ENCODE measurements at places on chromosomes 12 and 14. TPM values are rescaled to one million over a fixed set of nuclear protein-coding genes. Genes with fewer than 3 reads are reported as not detected.

DNA sequence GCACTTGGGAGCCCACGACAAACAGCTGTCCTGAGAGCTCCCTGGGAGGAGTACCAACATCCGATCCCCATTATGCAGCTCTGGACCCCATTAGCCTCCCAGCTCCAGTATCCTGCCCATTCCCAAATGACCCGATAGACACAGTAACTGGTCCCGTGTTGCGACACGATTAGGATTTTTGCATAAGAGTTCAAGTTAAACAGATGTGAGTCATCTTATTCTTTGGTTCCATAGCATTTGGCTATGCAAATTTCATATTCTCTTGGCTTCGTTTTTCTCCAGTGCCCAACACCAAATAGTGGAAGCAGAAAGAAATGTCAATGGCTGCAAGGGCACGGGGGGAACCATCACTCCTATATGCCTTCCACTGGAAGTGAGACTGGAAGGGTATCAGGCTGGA, 43.0 kb upstream of the LRRC10 start:
- no peaks in the 10 kb centered on the region for H3K36me3 ChIP-seq
- H3K27me3 ChIP-seq, result peaks cover 12% of the 10 kb centered on the region
- H3K27ac ChIP-seq, result no peak overlapping the region
- DNase-seq, result no peak

DNA sequence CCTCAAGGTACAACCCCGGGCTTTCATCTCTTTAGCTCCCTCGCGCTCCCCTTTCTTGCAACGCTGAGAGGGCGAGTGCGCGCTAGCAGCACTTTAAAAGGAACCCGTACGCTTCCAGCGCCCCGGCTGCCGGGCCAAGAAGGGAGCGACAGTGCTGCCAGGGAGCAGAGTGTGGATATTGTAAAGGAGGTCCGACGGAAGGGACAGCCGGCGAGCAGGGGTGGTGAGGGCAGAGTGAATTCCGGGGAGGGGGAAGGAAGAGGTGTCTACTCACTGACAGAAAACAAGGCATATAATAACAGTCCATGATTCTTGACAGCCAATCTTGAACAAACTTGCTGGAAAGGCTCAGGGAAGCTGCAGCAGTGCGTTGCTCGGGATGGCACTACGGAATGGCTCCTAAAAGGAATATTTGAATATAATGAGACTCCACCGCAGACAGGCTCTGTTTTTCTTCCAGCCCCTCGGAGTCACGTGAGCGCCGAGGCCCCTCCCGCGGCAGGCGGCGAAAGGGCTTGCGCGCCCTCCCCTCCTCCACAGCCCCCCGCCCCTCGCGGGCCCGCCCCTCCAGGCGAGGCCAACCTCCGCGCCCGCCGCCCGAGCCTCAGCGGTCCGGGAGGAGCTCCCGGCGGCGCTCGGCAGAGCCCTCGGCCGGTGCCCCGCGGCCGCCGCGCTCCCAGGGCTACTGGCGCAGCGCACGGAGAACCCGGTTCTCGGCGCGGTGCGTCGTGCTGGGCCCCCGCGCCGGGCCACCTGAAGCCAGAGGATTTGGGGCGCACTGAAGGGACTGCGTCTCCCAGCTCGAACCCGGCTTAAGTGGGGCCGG, 3.4 kb downstream of the BMP4 start:
- H3K36me3 ChIP-seq, result no peaks in the 10 kb centered on the region
- DNase-seq, result no peak
- H3K4me1 ChIP-seq, result peaks cover 33% of the 10 kb centered on the region
- no peak overlapping the region for H3K27ac ChIP-seq
- H3K27me3 ChIP-seq, result peaks cover 47% of the 10 kb centered on the region

GRCh38 chr12:65106948-65107347, 14.2 kb downstream of the WIF1 start:
- no peak overlapping the region for H3K4me3 ChIP-seq
- no peak for DNase-seq
- H3K27me3 ChIP-seq, result peaks cover 8% of the 10 kb centered on the region
- H3K4me1 ChIP-seq, result no peaks in the 10 kb centered on the region

- no peak overlapping the region for H3K4me3 ChIP-seq
- peak; percentile 13 for DNase-seq
- H3K27ac ChIP-seq, result no peak overlapping the region
- H3K36me3 ChIP-seq, result no peaks in the 10 kb centered on the region
- no peaks in the 10 kb centered on the region for H3K4me1 ChIP-seq
Measured at GRCh38 chr12:124727264-124727800, 136.3 kb downstream of the SCARB1 start.

DNA sequence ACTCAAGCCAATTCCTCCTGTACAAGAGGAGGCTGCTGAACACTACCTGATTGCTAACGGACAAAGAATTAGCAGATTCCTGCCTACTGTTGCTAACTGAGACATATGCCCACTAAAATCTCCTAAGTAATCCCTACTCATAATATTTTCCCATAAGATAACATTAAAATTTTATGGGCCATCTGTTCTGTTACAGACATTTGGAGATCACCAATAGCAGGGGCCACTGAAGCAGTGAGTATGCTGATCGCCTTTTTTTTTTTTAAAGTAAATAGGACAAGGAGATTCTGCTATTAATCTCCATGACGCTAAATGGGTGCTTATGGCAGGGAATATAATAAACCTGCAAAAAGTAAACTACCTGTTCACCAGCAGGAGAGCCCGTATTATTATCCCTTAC, 292.9 kb downstream of the MED13L start:
- no peaks in the 10 kb centered on the region for H3K27me3 ChIP-seq
- DNase-seq, result no peak
- no peak overlapping the region for H3K27ac ChIP-seq
- H3K4me3 ChIP-seq, result no peak overlapping the region

GRCh38 chr14:67577181-67577808, 22.8 kb downstream of the PIGH start:
- H3K4me1 ChIP-seq, result no peaks in the 10 kb centered on the region
- H3K27me3 ChIP-seq, result no peaks in the 10 kb centered on the region
- H3K36me3 ChIP-seq, result no peaks in the 10 kb centered on the region

Gene CCDC196
- not detected for total RNA-seq

Gene ENDOU
- total RNA-seq, result not detected

Gene STAC3
- total RNA-seq, result 2.5 TPM

All from naive thymus-derived CD8-positive, alpha-beta T cell (primary cell).